ENCODE measurements at places on chromosomes 5 and 9. TPM values are rescaled to one million over a fixed set of nuclear protein-coding genes. Genes with fewer than 3 reads are reported as not detected.

Gene FCN2
- not detected for total RNA-seq

Gene C9orf153
- total RNA-seq = 1.0 TPM

Gene THBS4
- 0.85 TPM for total RNA-seq

GRCh38 chr5:18932081-18932480 lies 1055.9 kb downstream of the CDH18 start:
- DNase-seq = no peak

DNA sequence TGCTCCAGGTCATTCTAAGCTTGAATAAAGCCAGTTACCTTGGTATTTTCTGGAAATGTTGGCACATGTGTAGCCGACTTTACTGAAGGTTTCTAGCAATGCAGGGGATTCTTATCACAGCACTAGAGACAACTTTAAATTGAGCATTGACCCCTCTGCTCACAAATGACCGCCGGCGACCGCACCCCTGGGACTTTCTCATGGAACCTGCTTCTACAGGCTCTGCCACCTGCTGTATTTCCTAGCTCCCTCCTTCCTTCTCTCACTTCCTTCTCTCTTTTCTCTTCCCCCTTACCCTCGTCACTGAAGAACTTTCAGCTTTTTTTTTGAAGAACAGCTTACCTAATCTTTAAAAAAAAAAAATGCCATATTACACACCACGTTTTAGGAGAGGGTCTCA lies 30.9 kb upstream of the DAB2 start:
- no peak for DNase-seq

DNA sequence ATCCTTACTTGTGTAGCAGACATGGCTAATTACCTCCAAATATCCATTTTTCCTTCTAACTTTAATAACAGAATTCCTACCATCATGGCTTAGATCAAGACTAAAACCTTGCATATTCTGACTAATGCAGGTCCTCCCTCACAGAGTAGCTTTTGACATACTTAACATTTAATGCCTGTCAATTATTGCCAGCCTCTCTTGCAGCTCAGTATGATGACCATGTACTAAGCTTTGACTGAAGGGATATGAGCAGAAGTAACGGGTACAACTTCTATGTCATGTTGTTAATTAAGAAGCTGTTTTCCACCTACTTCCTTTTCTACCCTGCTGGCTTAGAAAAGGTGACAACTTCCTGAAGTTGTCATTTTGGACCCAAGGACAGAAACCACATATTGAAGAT lies 533.4 kb downstream of the PSAT1 start:
- DNase-seq = no peak

DNA sequence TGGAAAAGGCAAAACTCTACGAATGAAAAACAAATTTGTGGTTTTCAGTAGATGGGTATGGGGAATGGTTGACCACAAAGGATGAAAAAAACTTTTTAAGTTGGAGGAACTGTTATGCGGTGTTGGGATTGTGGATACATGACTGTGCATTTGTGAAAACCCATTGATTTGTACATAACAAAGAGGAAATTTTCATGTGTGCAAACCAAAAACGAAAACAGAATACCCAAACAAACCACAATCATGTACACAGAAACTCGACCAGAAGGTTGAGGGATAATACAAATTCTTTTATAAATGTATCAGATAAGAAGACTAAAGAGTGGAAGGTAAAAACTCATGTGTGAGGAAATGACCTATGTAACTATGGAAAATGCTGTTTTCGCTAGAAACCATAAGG lies 1012.4 kb downstream of the CDH18 start:
- DNase-seq = no peak

- no peak for DNase-seq
Measured at GRCh38 chr5:57097526-57097925, 76.3 kb upstream of the GPBP1 start.

DNA sequence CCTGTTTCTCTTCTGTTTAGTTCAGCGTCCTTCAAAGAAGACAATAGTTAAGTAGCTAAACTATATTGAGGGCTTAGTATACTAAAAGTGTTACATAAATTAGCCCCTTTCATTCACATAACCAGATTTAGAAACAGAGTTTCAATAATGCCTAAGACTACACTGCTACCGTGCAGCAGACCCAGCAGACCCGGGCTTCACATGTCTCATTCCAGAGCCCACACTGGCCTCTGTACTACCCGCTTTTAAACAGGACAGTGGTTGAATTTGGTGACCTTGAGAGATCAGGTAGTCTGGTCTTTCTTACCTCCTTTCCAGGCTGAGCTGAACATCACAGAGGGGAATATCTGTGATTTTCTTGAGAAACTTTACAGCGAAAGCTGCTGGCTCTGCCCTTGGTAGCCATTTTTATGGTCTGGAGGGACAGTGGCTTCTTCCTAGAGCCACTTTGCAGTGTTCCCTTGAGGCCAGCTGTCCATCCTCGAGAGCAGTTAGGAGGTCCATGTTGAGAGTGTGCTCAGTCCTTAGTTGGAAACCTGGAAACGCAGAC lies 56.5 kb downstream of the SLC22A5 start:
- no peak for DNase-seq

DNA sequence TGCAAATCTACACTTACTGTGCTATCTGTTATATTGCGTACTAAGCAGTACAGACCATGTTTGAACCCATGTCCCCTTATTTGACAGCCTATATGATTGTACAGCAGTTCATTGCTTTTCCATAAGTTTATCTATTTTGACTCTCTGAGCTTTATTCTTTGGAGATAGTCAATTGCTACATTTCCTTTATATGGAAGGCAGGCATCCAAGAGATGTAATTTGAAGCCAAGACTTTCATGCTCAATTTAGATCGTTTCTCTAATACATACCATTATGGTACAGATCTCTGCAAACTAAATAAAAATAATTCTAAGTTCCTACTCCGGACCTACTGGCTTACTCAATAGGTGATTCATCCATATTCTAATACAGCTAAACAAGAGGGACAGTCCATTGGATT lies 424.8 kb downstream of the TMEM38B start:
- no peak for DNase-seq

GRCh38 chr5:175107865-175108264 lies 336.1 kb downstream of the DRD1 start:
- DNase-seq = no peak

- DNase-seq = no peak
Measured at GRCh38 chr5:145509336-145510136, 325.6 kb downstream of the PRELID2 start.

- DNase-seq = no peak
Measured at GRCh38 chr5:83331842-83332241, 139.7 kb upstream of the VCAN start.
